Activated CD4-positive, alpha-beta T cell treated with anti-CD3 and anti-CD28 coated beads, Interleukin-2, amount 10 ng/mL, durations not matched to agents 24 days and 14 days (primary cell): ENCODE measurements at places on chromosomes 6 and 20. TPM values are rescaled to one million over a fixed set of nuclear protein-coding genes. Genes with fewer than 3 reads are reported as not detected.

The PRKN gene
- not detected in 2 replicates for total RNA-seq

The TGM3 gene
- not detected in 2 replicates for total RNA-seq

The ULBP2 gene
- total RNA-seq, result 0.40 and 0.47 TPM in 2 replicates

The ETV7 gene
- 0.54 and 0.57 TPM in 2 replicates for total RNA-seq

The OPN5 gene
- not detected in 2 replicates for total RNA-seq

The ITPR3 gene
- 45.5 and 45.6 TPM in 2 replicates for total RNA-seq

The MYB gene
- 44.1 and 44.2 TPM in 2 replicates for total RNA-seq

The CALHM6 gene
- total RNA-seq, result 24.8 and 30.7 TPM in 2 replicates

The EMILIN3 gene
- total RNA-seq, result 0.58 and 0.73 TPM in 2 replicates

The ZFP64 gene
- total RNA-seq, result 12.6 and 12.8 TPM in 2 replicates

The KHDC1L gene
- total RNA-seq, result not detected in 2 replicates

The SGK2 gene
- 0.23 TPM in 1 of 2 replicates, not detected in the other for total RNA-seq

The MYLK4 gene
- total RNA-seq, result 0.07 and 0.14 TPM in 2 replicates

The PTGIS gene
- total RNA-seq, result 51.7 and 57.6 TPM in 2 replicates

The SAMHD1 gene
- 51.6 TPM in 2 replicates for total RNA-seq

The UBE2C gene
- total RNA-seq, result 113 and 115 TPM in 2 replicates

The HLA-DPB1 gene
- total RNA-seq, result 4.7 and 6.2 TPM in 2 replicates

The COL20A1 gene
- not detected in 2 replicates for total RNA-seq

The PPP1R18 gene
- total RNA-seq, result 167 and 169 TPM in 2 replicates

The TMEM200A gene
- total RNA-seq, result 1.3 and 1.6 TPM in 2 replicates

The MDN1 gene
- 75.9 and 78.3 TPM in 2 replicates for total RNA-seq

The FANCE gene
- 19.6 and 22.1 TPM in 2 replicates for total RNA-seq

The GPLD1 gene
- total RNA-seq, result 0.17 and 0.44 TPM in 2 replicates

The CCR6 gene
- total RNA-seq, result not detected in 2 replicates

The HNF4A gene
- total RNA-seq, result not detected in 2 replicates

The ECT2L gene
- total RNA-seq, result not detected in 2 replicates

The ID4 gene
- total RNA-seq, result not detected in 2 replicates

The ZC2HC1B gene
- total RNA-seq, result not detected in 2 replicates

The FERMT1 gene
- total RNA-seq, result 0.58 and 0.71 TPM in 2 replicates

The MATN4 gene
- total RNA-seq, result 1.2 and 1.5 TPM in 2 replicates

The EBF4 gene
- total RNA-seq, result 7.3 and 7.6 TPM in 2 replicates

The MCM3 gene
- 239 and 240 TPM in 2 replicates for total RNA-seq

The CLPSL1 gene
- not detected in 2 replicates for total RNA-seq

The SSTR4 gene
- total RNA-seq, result not detected in 2 replicates

The TCF19 gene
- total RNA-seq, result 79.5 and 82.6 TPM in 2 replicates

The HAO1 gene
- total RNA-seq, result not detected in 2 replicates

The RIMS1 gene
- not detected in 2 replicates for total RNA-seq

The TMC2 gene
- total RNA-seq, result not detected in 2 replicates

The BLOC1S5 gene
- total RNA-seq, result 15.7 and 19.6 TPM in 2 replicates
